ENCODE measurements at places on chromosomes 11 and 22.
A peak's percentile ranks its signal among the peaks of the same experiment; 100 is the strongest.

DNA sequence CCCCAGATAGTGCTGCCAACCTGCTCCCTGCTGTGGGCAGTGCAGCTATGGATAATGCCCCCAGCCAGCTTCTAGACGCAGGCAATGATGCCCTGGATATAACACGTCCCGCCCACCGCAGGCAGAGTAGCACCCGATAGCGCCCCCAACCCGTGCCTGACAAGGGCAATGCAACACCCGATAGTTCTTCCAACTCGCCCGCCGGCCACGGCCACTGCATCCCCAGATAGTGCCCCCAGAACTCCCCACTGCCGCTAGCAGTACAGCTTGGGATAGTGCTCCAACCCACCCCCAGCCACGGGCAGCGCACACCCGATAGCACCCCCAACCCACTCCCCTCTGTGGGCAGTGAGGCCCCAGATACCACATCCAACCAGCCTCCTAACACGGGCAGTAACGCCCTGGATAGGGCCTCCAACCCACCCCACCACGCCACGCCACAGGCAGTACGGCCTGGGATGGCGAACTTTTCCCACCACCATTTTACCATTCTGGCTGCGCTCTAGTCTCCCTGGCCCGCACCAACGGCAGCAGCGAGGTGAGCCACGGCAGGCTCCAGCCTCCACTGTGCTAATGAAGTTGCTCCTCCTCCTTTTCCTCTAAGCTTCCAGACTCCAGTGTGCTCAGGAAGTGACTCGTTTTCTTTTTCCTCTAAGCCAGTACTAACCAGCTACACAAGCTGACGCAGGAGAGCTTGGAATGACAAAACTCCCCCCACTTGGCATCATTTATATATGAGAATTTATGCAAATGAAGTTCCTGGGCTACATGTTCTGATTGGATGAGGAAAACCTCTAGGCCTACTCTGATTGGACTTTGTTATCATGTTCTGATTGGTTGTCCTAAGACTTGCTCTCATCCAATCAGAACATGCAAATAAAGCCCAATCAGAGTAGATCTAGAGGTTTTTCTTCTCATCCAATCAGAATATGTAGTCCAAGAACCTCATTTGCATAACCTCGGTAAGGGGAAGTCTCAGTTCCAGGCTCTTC, 3.0 kb upstream of the RFPL3 start:
- no peak for DNase-seq

GRCh38 chr11:129652835-129653234, 162.8 kb upstream of the TMEM45B start:
- no peak for DNase-seq

DNA sequence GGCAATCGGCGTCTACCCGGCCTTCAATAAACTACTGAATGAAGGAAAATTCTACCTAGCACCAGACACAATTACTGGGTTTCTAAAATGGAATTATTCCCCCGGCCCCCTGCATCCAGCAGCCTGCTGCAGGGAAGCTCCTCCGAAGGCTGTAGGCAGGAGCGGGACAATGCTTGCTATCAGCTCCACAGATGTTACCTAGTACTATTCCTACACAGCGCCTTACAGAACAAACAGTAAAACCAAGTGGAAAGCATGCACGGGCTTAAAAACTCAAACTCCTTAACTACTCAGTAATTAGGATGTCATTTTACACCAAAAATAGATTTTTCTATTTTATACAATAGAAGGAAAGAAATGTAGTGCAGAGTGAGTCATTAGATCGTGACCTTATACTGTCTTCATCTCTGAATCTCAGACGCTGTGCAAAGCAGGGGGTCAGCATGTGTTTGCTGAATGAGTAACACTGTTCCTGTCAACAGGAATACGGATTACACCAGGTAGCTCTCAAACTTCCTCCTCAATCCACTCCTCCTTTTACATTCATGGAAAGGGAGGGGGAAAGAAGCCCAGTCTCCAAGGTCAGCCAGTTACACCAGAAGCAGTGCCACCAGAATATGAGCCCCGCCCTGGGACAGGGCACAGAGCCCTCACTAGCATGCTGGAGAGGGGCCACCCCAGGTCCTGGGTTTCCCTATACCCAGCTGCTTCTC, 74.9 kb downstream of the PACSIN2 start:
- no peak for DNase-seq

DNA sequence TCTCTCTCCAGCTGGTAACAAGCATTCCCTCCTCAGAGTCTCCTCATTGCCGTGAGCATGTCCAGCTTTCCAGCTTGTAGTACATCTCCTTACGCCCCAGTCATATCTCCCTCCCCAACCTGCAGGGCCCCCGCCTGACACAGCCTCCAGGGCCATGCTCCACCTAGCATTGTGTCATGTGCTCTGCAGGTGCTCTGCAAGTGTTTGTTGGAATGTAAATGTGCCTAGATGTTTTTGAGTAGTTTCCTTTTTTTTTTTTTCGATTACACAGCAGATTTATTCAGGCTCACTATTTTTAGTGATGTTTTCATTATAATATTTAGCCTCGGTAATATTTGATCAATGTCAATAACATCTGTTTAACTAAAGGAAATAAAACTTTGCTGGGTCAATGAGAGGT, 82.5 kb downstream of the NCAM1 start:
- no peak for DNase-seq

DNA sequence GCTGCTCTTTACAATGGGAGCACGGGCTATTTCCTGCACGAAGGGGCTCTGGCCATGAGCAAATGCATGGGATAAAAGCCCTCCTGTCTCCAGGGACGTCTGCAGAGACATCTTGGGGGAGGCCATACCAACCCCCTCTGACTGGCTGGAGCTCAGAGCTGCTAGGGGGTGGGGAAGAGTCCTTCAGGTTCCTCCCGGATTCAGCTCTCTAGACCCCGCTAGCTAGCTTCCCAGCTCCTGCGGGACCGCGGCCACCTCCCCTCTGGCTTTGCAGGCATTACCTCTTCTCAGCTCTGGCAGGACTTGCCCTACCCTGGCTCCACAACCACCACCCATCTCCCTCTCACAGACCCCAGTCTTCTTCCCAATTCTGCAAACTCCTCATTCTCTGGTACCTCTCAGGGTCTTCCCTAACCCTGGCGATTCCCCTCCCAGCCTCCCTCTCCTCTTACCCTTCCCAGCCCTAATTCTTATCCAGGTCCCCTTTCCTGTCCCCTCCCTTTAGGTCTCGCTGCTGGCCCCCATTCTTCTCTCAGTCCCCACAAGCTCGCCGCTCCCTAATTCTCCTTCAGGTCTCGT, 802 bp downstream of the SYT13 start:
- DNase-seq = no peak

GRCh38 chr22:28075358-28075981, 156.4 kb upstream of the PITPNB start:
- no peak for DNase-seq

DNA sequence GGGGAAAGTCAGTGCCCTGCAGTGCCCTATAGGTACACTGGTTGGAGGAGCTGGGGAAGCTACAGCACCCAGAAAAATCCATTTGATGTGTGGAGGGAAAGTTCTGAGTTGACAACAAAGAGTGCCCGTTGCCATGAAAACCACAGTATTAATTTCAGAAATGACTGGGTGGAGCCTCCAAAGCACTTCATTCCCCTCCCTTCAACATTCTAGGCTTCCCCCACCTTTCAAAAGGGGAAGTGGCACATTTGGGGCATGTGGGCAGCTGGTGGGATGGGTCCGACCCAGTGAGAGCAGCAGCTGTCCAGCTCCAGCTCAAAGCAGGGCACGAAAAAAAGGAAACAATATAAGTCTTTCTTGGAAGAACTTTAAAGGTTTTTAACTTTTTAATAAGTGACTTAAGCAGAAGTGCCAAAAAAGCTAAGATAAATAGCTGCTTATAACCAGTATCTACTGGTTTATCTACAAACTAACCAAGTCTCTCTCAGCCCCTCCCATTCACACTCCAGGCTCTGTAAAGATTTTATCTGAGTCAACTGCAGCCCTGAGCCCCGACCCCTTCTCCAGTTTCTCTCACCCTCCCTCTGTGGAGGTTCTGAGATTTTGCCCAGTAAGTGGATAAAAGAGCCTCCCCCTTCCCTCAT, 9.0 kb upstream of the AHNAK start:
- no peak for DNase-seq

GRCh38 chr11:10728789-10729472, 22.1 kb upstream of the CTR9 start:
- DNase-seq = no peak

- no peak for DNase-seq
These were observed 23.2 kb downstream of the TAF1D start for GRCh38 chr11:93718057-93718563.

- no peak for DNase-seq
These were observed 48.4 kb upstream of the FAR1 start for GRCh38 chr11:13620063-13620462.

- no peak for DNase-seq
These were observed 670 bp downstream of the RASD2 start for GRCh38 chr22:35541254-35541748.

DNA sequence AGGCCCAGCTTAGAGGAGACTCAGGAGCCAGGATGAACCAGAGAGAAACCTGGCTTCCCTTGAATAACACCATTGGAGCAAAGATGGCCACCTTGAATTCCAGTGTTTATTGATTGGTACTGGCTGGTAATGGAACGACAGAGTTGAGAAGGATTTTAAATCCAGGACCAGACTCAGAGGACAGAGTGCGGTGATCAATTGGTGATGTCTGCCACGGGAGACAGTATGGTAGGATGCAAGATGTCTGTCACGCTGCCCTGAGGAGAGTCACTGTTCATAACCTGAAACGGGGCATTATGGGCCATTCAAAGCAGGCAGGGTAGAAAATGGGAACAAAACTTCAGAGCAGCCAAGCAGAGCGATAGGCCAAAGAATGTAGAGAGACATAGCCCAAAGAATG, 55.4 kb upstream of the ISX start:
- DNase-seq = no peak

GRCh38 chr11:86303257-86303656, 1.2 kb downstream of the HIKESHI start:
- DNase-seq = no peak

- no peak for DNase-seq
These were observed 2.0 kb downstream of the MB start for GRCh38 chr22:35615156-35615555.

DNA sequence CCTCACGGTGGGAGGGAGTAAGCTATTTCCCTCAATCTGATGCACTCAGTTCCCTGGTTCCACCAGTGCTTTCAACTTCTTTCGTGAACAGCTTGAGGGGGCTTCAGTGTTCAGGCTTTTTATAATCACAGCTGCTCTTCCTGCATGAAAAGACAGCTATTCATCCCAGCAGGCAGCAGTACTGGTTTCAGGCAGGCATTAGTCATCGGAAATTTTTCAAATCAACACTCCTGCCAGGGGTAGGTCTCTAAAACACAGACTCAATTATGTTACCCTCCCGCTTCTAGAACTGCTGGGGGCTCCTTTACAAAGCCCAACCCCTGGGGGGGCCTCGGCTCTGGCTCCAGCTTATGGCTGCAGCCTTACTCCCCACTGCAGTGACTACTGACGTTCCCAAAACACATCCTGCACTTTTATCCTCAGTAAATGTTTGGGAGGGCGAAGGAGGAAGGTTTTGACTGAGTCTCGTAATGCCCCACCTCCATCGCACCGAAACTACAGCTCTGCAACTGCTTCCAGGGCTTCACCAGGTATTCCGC, 5.8 kb downstream of the POLDIP3 start:
- DNase-seq = peak; percentile 43

- DNase-seq = no peak
These were observed 61.3 kb downstream of the IGLL5 start for GRCh38 chr22:22948651-22949571.

- no peak for DNase-seq
These were observed 44.5 kb downstream of the SMCO4 start for GRCh38 chr11:93498641-93499040.

DNA sequence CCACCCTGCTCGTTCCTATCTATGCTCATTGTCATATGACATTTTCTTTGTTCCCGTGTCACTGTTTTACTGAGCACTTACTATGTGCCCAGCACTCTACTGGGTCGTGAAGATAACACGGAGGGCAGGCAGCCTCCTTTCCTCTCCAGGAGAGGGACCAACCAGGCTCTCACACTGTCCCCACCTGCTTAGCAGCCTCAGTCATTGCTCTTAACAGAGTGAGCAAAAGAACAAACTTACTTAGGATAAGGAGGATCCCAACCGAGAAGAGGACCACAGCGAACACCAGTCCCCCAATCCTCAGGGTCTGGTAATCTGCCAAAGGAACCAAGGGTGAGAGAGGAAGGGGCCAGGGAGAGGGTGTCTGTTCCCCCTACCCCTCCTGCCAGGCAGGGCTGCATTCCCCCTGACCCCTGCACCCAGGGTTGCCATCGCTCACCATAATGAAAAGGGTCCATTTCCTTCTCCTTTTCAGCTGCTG, 17.0 kb upstream of the FXYD2 start:
- DNase-seq = no peak

DNA sequence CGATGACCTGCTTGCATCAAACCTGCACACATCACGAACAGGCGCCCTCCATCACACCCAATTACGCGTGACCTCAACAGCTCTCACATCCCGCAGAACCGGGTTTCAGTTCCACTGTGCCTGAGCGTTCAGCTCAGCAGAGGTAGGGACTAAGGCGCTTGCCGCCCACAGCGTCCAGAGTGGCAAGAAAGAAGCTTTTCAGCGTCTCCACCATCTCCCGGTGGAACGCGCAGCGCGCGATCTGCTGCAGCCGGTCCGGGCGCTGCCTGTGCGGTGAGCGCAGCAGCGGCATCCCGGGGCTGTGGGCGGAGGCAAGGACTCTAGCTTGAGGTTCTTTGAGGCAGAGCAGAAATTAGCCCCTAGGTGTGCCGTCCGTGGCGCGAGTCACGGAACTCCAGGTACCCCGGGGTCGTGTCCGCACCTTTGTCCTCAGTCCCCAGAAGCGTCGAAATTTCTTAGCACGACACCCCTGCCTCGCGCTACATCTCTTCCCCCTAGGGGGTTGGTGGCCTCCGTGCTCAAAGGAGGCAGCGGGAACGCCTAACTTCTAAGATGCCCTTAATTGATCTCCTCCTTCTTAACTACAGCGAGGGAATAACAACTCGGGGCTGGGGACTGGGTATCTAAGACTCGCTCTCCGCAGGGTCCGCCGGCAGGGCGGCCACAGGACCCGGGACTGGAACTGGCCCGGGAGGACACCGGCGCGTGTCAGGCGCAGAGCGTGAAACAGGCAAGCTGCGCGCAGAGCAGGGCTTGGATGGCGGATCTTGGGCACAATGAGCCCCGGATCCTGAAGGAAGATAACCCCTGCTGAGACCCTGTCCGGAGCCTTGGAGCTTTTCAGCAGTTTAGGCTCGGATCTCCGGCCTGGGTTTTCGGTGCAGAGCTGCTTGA, 1.7 kb upstream of the CALCA start:
- DNase-seq = no peak

GRCh38 chr11:16603245-16603644, 135.2 kb upstream of the C11orf58 start:
- DNase-seq = no peak
